ENCODE measurements at places on chromosomes 1 and 21. TPM values are rescaled to one million over a fixed set of nuclear protein-coding genes. Genes with fewer than 3 reads are reported as not detected.
A peak's percentile ranks its signal among the peaks of the same experiment; 100 is the strongest.

GRCh38 chr1:183318433-183318832 is 99.7 kb downstream of the NMNAT2 start:
- peak; percentile 97 for DNase-seq

Gene PLEKHG5
- 5.1 TPM for total RNA-seq

DNA sequence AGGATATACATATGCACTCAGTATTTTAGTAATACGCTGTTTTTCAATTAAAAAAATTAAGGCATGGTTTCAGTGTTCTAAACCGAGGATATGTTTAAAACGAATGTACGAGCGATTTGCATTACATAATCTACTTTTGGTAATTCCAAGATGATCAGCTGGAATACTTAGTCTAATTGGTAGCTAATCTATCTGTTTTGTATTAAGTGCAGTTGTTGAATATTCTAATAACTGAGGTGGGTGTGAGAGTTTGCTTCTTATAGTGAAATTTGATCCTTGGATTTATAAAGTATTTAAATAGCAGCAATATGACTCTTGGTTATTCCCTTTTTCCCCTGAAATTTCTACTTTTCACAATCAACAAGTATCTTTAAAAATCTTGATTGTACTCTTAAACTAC is 1.3 kb downstream of the RNF2 start:
- no peak for DNase-seq

DNA sequence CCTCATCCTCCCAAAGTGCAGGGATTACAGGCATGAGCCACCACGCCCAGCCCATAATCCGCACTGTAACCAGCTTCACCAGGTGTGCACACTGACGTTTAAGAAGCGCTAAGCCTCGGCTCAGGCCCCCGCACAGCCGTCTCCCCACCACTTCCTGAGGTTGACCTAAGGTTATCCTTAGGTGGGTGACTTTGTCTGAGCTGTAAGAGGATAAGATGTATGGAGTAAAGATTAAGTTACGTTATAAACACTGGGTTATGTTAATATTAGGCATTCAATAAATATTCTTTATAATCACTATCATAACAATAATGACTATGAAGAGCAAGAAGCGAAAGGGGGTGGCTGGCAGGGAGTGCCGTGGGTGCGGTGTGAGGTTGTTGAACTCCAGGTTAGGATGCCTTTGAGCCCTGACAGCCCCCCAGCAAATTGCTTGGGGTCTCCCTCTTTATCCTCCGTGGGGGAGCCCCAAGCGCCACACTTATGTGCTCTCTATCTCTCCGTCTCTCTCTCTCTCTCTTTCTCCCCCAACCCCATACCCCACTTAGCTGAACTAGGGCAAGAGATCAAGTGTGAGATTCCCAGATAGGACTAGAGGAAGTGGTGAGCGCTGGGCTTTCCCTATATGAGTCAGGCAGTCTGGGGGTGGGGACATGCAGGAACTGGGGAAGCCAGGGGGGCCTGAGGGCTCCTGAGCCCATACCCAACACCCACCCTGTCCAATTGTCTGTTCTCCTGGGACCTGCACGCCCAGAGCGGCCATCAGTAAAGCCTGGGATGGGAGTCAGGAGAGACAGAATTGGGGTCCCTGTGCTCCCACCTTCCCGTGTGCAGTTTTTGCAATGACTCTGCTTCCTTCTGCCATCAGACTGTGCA is 7.6 kb downstream of the EFHD2 start:
- no peak for DNase-seq

DNA sequence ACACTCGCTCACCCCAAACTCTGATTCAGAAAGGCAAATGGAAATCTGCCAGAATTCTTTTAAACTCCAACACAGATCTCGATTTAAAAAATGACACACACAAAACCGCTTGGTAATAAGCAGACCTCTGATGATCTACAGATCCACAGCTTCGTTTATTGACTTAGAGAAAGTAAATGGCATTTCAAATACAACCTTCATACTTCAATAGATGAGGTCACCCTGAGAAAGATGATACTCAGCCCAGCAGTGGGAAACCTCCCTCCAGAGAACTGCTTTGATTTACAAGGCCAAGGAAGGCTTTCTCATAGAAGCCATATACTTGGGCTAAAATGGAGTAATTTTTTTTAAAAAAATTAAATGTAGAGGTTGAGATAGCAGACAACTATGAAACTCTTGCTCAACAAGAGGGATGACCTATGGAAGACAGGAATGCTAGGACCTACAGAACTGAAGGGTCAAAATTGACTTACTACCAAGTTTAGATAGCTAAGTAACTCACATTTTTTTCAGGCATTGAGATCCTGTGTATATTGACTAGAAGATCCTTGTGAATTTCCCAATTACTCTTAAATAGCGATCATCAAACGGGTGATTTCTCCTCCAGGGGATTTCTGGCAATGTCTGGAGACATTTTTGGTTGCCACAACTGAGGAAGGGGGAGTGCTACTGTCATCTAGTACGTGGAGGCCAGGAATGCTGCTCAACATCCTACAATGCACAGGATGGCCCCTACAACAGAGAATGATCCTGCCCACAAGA is 143.9 kb downstream of the CLIC6 start:
- DNase-seq: peak; percentile 92

- DNase-seq: no peak
These were observed 30.2 kb upstream of the ADAM30 start for GRCh38 chr1:119926553-119926952.

DNA sequence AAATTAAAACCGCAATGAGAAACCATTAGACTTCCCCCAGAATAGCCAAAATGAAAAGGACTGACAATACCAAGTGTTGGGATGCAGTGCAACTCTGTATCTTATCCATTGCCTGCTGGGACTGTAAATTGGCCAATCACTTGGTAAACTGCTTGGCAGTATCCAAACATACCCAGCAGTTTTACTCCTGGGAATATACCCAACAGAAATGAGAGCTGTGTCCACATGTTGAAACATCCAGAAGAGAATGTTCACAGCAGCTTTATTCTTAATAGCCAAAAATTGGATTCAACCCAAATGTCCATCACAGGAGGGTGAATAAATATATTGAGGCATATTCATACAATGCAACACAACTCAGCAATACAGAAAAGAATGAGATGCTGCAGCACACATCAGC is 13.7 kb upstream of the FAM20B start:
- peak; percentile 69 for DNase-seq

- peak; percentile 93 for DNase-seq
These were observed 66.1 kb upstream of the RHOU start for GRCh38 chr1:228669242-228669585.

- DNase-seq: peak; percentile 4
These were observed 225.0 kb upstream of the PRMT6 start for GRCh38 chr1:106831511-106831910.

- DNase-seq: no peak
These were observed 20.4 kb downstream of the KRTAP10-1 start for GRCh38 chr21:44519346-44520325.

DNA sequence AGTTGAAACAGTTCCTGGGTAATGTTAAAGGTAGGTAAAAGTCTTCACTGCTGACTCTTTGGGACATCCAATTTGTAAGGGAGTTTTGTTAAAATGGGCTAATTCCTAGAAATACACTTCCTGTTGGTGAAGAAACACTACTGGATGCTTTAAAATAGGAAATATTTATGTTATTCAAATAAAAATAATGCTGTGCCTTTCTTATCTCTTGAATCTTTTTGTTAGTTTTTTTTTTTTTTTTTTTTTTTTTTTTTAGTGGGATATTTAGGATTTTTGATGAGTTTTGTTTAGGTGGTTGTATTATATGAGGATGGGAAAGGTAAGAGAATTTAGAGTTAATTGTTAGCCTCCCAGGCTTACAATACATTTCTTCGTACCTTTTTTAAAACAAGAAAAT is 4.5 kb downstream of the MAGI3 start:
- no peak for DNase-seq

Gene IFI44
- total RNA-seq: 14.2 TPM

- DNase-seq: no peak
These were observed 52.8 kb downstream of the ELK4 start for GRCh38 chr1:205578780-205579571.

Gene CHD1L
- total RNA-seq: 16.9 TPM

- DNase-seq: no peak
These were observed 1.9 kb upstream of the MPZ start for GRCh38 chr1:161311595-161312181.

GRCh38 chr1:88320291-88320690 is 363.8 kb upstream of the PKN2 start:
- DNase-seq: no peak

- DNase-seq: no peak
These were observed 74.8 kb upstream of the EDN2 start for GRCh38 chr1:41559331-41559730.

Gene NGF
- 20.2 TPM for total RNA-seq

DNA sequence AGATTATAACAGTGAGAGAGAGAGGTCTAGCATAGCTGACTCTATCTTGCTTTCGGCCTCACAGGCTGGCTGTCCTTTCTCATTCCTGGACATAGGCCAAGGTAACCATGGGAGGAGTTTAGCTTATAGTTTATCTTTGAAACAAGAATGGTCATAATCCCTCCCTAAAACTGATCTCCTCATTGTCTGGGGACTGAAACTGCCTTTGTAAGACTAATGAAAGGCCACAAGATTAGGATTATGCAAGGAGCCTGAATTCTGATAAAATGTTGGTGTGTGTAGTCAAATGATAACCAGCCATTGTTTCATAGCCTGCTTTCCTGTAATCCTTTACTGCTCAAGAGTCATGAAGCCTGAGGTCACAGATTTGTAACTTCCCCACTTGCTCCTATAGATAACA is 131.9 kb upstream of the LYPLAL1 start:
- peak; percentile 98 for DNase-seq

DNA sequence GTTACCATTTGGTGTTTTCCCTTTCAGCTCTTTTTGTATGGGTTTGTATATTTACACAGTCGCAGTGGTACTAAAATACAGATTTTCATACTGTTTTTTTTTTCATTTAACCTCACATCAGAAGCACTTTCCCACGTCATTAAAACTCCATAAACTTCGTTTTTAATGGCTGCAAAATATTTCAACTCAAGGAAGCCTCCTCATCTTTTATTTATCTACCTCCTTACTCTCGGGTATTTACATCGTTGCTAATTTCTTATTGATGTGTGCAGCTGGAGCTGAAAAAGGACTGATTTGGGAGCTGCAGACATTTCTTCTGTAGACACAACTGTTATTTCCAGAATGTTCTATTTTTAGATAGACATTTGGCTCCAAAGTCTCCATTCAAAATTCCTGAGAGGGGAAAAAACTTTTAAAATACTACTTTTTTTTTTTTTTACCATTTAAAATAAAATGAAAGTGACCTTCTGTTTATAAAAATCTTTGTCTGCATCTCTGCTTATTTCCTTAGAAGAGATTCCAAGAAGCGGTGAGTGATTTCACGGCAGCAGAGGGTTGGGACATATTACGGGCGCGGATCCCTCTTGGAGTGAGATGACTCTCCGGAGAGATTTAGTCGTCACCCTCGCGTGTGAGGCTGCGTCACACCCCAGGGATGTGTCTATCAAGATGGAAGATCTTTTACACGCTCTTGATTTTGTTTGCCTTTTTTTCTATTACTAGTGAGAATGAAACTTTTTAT is 10.1 kb downstream of the RUNX3 start:
- DNase-seq: peak; percentile 86

DNA sequence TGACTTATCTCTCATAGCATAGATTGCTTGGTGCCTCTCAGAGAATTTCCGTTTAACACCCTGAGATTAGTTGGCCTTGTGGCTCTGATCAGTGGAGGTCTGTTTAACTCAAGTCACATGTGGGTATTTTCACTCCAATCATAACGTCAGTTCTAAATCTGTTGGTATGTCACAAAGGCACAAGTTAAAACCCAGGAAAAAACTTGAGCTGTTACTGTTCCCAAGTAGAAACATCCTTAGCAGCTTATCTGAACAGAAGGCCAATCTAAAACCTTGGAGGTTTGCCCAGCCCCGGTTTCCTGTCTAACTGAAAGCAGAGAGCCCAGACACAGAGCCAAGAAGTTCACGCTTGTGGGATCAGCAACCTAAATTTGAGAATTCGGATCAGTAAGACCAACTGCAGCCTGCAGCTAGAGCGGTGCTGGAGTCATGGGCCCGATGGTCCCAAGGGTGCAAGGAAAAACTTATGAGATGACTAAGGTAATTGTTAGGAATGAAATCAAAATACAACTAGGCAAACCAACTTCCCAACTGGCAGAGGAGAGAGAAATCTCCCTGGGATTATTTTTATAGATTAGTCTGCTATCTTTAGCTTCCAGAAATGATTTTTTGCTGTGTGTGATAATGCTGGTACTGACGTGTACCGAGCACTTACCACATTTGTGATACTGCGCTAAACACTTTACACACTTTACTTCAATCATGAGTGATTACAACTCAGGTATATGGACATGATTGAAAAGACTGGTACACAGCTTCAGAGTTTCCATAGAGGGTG is 90.2 kb upstream of the C1orf21 start:
- DNase-seq: peak; percentile 100

- no peak for DNase-seq
These were observed 54.2 kb downstream of the SYT2 start for GRCh38 chr1:202656057-202656456.

Gene OR2T29
- not detected for total RNA-seq
